ENCODE measurements at places on chromosomes 4 and X.

GRCh38 chr4:8188743-8189550, 10.1 kb upstream of the SH3TC1 start:
- no peak for DNase-seq

DNA sequence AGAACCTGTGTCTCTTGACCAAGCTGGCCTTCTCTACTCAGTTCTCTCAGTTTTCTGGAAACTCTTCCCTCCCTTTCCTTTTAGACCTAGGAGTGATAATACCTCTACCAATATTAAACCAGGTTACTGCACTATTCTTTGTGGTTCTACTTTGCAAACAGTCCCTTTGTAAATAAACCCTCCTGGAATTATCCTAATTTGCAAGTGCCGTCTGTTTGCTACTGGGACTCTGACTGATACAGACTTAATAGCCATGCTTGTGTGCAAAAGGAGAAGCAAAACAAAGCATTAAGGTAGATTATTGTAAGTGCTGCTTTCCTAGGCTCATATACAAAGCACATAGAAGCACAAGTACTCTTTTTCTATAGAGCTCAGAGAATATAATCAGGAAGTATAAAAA, 507.0 kb downstream of the INPP4B start:
- no peak for DNase-seq

DNA sequence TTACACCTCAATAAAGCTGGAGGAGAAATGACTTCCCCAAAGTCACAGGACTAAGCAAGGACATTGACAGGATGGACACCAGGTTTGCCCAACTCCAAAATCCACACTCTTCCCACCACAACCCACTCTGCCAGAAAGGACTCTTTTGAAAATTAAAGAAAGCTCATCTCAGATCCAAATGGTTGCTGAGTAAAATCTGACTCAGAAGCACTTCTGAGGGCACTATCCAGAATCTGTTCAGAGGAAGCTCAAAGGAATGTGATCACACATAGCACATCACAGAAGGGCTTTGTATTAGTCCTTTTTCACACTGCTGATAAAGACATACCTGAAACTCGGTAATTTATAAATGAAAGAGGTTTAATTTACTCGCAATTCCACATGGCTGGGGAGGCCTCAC, 155.5 kb downstream of the RAB28 start:
- no peak for DNase-seq

DNA sequence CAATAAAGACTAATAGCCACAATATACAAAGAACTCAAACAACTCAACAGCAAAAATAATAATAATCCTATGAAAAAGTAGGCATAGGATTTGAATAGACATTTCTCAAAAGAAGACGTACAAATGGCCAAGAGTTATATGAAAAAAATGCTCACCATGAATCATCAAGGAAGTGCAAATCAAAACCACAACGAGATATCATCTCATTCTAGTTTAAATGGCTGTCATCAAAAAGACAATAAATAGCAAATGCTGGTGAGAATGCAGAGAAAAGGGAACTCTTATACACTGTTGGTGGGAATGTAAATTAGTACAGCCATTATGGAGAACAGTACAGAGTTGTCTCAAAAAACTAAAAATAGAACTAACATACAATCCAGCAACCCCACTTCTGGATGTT, 18.8 kb downstream of the TLR6 start:
- DNase-seq: no peak

All from stimulated activated CD4-positive, alpha-beta T cell treated with anti-CD3 and anti-CD28 coated beads, Interleukin-1b, Interleukin-23, amount 100 ng/mL, for 24 hours (primary cell).